ENCODE measurements at places on chromosomes 12 and 14. TPM values are rescaled to one million over a fixed set of nuclear protein-coding genes. Genes with fewer than 3 reads are reported as not detected.

DNA sequence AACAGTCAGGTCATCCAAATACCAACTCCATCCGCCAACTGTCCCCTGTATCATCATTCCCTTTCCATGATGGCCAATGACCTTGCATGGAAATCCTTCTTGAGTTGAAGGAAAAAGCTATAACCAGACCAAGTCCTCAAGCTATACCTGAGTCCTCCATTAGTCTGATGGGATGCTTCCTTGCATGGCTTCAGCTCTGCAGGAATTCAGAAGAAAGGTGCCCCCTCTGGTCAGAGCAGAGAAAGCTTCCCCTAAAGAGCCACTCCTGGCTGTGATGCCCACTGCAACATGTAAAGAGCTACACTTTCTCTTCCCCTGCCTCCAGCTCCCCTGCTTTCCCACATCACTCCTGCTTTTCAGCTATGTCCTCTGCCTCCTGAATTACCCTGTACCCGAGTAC lies 43.1 kb upstream of the FKBP4 start:
- no peak for DNase-seq

HOXC13 gene
- total RNA-seq, result not detected

GRCh38 chr14:24437020-24437735 lies 5.4 kb downstream of the SDR39U1 start:
- DNase-seq, result no peak

SLC6A13 gene
- total RNA-seq, result 10.0 TPM

- DNase-seq, result peak; percentile 46
Observed at GRCh38 chr14:99192028-99192621, 79.9 kb downstream of the BCL11B start.

- DNase-seq, result no peak
Observed at GRCh38 chr12:1544996-1545700, 49.2 kb downstream of the FBXL14 start.

GRCh38 chr14:22427771-22428231 lies 161.2 kb downstream of the DAD1 start:
- no peak for DNase-seq

DNA sequence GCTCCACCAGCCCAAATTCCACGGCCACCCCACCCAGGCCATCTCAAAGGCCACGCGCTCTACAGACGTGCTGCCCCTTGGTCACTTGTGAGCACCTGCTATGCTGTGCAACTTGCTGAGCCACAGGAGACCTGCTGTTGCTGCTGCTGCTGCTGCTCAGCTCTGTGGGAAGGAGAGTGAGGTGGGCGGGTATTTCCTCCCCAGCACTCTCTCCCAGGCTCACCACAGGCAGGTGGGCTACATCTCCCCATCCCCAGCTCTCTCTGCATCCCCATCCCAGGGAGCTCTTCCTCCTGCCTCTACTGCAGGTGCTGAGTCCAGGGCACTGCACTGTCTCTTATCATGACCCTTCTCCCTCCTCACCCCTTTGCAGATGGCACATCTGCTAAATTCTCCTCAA lies 306.9 kb downstream of the BCL11B start:
- no peak for DNase-seq

DNA sequence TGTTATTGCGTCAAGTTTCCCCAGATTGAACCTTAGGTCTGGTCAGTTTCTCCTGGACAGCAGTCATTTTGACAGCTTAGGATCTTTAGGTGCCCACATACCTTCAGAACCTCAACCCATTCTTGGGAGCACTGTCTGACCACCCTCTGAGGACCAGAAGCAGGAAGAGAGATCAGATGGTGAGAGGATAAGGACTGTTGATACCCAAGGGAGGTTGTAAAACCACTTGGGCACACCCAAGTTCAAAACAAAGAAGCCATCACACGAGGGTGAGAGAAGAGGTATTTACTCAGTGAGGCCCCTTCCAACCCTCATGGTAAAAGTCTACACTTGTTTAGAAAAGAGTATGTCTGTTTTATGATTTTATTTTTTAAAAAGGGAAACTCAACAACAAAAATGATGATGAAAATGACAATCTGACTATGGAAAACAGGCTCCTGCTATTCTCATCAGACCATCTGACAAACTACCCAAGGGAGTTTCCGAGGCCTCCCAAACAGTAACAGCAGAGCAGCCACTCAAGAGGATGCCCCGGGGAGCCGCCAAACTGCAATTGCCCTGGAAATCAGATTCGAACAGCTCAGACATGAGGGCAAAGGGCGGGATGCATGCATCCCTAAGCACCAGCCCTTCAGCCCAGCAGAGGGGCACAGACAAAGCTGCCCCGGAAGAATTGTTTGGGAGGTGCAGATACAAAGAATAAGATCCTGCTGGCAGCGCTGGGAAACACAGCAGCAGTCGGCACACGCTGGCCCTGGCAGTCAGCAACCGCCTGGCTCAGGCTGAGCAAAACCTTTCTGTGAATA lies 162.6 kb upstream of the PLEKHG7 start:
- no peak for DNase-seq

- no peak for DNase-seq
Observed at GRCh38 chr14:83320837-83321236, 1787.2 kb upstream of the SEL1L start.

DNA sequence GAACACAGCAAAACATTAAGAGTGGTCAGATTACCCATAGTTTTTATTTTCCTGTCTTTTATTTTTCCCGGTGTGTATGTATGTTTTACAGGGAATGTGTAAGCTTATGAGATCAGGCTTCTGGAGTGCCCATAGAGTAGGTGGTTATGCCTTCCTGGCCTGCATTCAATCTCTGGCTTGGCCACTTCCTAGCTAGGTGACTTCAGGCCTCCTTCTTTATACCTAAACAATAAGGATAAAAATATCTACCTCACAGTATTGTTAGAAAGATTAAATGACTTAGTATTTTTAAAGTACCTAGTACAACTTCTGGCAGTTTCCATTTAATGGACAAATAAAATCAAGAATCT lies 42.4 kb downstream of the ITPR2 start:
- no peak for DNase-seq

DNA sequence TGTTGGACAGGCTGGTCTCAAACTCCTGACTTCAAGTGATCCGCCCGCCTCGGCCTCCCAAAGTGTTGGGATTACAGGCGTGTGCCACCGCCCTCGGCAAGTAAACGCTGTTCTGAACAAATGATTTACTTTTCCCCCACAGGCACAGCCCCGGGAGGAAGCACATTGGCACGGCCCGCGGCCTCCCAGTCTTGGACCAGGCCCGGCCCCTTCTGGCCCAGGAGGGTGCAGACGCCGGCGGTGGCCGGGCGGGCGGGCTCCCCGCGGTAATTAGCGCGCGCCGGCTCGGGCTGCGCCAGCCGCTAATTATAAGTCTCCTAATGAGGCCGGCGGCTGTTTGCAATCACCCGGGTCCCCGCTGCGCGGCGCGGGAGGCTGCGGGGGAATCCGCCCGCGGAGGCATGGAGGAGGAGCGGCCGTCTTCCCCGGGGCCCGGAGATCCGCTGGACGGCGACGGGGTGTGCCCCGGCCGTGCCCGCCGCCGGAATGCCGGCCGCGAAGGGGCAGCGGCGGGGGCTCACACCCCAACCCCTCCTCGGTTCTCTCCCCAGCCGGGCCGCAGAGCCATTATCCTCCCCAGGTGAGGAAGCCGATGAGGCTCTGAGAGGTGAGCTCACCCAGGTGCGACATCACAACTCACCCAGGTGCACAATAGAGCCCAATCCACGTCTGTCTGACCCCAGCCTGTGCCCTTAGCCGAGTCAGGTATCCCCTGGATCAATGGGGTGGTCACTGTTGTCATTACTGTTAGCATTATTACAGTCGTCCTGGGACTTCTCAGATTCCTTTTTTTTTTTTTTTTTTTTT lies 3.3 kb upstream of the POP5 start:
- peak; percentile 34 for DNase-seq

Data from occipital lobe (tissue), 3 donors.